KBM-7 (cell line): ENCODE measurements at places on chromosomes 3 and 15.

DNA sequence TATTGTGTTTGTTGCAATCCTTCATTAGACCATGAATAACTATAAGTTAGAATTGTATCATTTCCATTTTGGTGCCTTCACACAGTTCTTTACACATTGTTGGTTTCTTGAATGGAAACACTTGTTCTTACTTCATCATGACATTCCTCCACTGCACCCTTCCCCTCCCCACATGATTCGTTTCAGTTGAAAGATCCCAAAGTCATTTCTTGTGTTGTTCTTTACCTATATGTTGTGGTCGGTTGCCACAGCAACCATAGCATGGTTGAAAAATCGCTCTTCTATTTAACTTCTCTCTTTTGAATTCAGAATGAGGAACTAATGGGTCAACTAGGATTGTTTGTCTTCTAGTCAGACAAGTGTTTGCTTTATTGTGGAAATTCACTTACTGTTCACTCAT, 103.3 kb downstream of the IL1RAP start:
- peak; percentile 96 for DNase-seq

GRCh38 chr3:196694202-196694638, 17.8 kb downstream of the CEP19 start:
- DNase-seq = peak; percentile 25

DNA sequence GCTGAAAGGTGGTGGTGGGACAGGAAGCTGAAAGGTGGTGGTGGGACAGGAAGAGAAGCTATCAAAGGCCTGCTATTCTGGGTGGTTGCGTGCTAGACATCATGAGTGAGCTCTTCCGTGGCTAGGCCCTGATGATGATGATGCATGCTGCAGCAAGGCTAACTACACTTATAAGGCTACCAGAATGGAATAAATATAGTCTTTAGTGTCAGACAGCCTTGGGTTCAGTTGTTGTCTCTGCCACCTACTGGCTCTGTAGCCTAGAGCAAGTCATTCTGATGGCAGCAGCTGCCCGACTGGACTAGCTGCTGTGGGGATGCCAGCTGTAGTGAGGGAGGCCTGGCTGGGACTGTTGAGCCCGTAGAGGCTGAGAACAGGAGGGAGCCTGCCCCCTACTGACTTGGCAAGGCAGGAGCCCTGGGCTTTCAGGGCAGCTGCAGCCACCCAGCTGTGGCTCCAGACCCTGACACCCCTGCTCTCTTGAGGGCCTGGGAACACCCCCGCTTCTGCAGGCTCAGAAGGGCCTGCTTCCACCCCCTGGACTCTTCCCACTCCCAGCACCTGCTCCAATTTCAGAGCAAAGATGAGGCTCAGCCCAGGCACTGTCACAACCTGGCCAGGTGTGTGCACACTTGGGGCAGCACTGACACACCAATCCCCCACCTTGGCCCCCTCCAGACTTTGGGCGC, 21.4 kb upstream of the ZBED2 start:
- no peak for DNase-seq

DNA sequence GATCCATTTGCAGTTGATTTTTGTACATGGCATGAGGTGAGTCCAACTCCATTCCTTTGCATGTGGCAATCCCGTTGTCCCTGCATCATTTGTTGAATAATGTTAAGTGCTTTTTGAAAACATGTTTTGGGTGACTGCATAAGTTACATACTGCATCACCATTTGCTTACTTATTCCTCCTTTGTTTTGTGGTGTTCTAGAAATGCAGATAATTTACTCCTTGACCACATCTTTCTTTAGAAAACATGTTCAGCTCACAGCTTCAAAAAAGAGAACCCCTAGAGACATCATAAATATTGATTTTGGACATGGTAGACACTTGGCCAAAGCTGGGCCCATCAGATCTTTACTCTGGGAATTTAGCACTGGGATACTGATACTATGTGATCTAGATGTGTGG, 135.3 kb upstream of the DAZL start:
- no peak for DNase-seq

GRCh38 chr3:43366885-43367284, 80.5 kb downstream of the SNRK start:
- DNase-seq = no peak

GRCh38 chr3:156291272-156292123, 171.1 kb downstream of the KCNAB1 start:
- DNase-seq = peak; percentile 1

DNA sequence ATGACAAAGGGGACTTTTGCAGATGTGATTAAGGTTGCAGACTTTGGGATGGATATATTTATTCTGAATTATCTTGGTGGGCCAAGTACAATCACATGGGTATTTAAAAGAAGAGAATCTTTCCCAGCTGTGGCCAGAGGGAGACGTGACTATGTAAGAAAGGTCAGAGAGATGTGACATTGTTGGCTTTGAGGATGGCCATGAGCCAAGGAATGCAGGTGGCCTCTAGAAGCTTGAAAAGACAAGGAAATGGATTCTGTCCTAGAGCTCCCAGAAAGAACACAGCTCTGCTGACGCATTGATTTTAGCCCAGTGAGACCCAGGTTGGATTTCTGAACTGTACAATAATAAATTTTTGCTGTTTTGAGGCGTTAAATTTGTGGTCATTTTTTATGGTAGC, 616.0 kb upstream of the TBL1XR1 start:
- no peak for DNase-seq

- no peak for DNase-seq
Measured at GRCh38 chr3:28678086-28678485, 329.5 kb upstream of the AZI2 start.

- DNase-seq = no peak
Measured at GRCh38 chr3:100060685-100061484, 53.4 kb downstream of the FILIP1L start.

GRCh38 chr3:194602669-194603171, 30.5 kb downstream of the TMEM44 start:
- DNase-seq = no peak

- DNase-seq = no peak
Measured at GRCh38 chr15:31869686-31870307, 160.5 kb upstream of the CHRNA7 start.

GRCh38 chr15:33158366-33158765, 36.1 kb downstream of the FMN1 start:
- no peak for DNase-seq

- DNase-seq = no peak
Measured at GRCh38 chr3:171895291-171895690, 52.1 kb downstream of the TMEM212 start.

- no peak for DNase-seq
Measured at GRCh38 chr3:197532388-197532787, 23.4 kb downstream of the BDH1 start.

DNA sequence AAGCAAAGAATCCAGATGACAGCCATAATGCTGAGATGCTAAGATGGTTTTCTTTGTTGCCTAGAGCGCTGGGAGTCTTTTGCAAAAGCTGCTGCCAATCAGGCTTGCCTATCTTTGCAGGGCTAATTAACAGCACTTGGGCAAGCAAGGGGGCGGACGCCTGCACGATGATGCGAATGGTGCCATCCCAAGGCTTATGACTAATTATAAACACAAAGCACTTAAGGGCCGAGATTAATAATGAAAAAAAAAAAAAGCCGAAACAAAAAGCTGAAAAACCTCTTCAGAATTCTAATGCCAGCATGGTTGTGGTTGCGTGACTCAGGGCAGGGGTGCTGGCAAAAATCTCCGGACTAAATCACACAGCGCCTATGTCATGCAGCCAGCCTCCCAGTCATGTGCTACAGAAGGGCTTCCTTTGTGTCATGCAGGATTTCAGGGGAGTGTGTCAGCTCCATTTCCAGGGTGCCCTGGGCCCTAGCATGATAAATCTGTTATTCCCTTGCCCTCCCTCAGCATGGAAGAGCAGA, 185.0 kb upstream of the ANKRD28 start:
- no peak for DNase-seq

- no peak for DNase-seq
Measured at GRCh38 chr3:168155303-168155702, 59.6 kb upstream of the GOLIM4 start.

DNA sequence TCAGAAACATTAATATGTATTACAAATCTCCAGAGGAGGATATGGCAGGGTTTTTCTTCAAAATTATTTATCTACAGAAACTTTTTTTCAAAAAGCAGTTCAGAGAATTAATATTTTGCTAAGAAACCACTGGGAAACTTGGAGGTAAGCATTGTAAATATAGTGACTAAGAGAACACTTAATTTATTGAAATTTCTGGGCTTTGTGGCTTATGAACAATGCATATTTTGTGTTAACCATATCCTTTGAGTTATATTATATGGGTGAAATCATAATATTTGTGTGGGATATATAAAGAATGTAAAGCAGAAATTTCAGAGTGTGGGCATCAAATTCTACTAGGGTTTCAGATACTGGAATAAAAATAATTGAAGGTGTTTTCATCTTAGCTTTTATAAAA, 1059.2 kb downstream of the ZPLD1 start:
- DNase-seq = no peak

- DNase-seq = no peak
Measured at GRCh38 chr15:40420793-40421192, 15.2 kb downstream of the IVD start.

GRCh38 chr3:74357881-74358280, 256.6 kb downstream of the CNTN3 start:
- DNase-seq = no peak

GRCh38 chr3:158737976-158738615, 5.8 kb upstream of the RARRES1 start:
- DNase-seq = no peak

DNA sequence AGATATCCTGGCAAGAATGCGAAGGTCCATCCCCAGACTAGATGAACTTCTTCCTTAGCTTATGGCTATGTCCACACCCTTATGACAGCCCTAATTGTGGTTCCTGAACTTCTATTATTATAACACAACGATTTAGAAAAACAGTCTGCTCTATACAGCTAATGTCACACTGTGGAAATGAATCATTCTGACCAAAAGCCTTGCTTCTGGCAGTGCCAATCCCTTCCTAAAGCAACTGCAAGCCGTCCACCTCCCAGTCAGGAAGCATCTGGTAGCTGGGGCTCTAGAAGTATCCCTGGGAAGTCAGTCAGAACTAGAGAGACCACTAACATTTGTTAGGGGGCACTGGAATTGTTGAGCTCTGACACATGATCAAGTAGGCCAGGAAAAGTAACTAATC, 45.0 kb downstream of the MYO5A start:
- DNase-seq = no peak

- DNase-seq = no peak
Measured at GRCh38 chr3:180478695-180479094, 123.3 kb upstream of the TTC14 start.

GRCh38 chr3:10366651-10367101, 45.8 kb upstream of the SEC13 start:
- no peak for DNase-seq

DNA sequence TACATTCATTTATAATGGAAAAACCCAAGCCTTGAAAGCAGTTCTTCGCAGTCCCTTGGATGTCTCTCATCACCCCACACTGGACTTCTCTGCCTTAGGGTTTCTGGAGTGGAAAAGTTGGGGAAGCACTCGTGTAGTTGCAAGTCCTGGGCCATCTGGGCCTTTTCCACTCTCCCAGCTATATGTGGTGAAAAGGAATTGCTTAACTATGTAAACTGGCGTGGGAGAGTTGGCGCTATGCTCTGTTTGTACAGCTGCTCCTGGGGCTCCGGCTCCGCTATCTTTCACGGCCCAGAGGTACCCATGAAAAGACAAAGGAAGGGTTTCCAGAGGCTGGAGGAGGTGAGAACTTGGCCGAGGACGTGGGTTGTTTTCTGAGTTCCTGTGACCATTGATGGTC, 81.1 kb upstream of the MYZAP start:
- no peak for DNase-seq

DNA sequence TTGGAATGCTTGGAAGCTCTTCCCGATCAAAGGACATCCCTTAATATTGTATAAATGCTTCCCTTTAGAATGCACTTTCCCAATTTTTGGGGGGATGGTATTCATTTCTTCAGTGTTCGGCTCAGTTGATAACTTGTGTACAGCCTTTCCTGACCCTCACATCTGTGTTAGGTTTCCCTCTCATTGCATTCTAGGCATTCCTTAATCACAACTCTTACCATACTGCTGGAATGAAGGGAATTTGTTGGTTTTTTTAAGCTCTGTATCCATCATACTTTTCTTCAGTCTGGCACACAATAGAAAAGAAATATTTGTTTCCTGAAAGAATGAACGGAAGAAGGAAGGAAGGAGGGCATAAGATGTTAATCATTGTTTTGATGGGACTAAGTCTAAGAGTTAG, 119.5 kb downstream of the CHST2 start:
- DNase-seq = no peak

DNA sequence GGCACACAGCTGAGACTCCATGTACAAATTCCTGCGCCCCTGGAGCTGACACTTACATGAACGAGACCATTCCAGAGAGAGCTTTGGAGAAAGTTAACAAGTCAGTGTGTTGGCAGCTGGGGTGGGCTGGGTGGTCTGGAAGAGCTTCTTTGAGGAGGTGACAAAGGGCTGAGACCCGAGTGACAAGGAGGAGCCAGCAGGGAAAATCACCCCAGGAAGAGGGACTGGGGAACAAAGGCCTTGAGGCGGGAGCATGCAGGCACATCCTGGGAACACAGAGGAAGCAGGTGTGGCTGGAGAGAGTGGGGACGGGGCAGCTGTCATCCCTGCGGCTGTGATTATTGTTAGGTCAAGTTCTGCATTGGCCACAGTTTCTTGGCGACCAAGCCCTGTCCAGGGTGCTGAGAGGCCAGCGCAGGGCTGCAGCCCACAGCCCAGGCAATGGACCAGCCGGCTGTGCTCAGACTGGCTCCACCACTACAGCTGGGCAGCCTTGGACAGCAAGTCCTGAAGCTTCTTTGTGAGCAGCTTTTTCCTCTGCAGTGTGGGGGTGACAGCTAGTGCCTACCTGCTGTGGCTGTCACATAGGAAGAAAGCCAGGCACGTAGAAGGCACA, 34.2 kb upstream of the PRR23E start:
- DNase-seq = no peak

- DNase-seq = peak; percentile 40
Measured at GRCh38 chr3:152202976-152203626, 65.6 kb upstream of the MBNL1 start.

DNA sequence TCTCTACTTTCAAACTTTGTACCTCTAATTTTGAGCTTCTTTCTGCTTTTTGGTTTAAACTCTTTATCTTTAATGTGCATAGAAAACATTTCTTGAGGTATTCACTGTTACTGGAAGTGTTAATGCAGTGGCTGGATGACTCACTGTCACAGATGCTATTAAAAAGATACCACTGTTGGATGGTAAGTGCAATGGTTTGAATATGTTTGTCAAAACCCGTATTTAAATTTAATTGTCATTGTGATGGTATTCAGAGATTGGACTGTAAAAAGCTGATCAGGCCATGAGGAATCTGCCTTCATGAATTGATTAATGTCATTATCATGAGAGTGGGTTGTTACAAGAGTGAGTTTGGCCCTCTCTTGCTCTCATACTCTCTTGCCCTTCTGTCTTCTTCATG, 70.6 kb downstream of the AP4E1 start:
- DNase-seq = no peak

GRCh38 chr3:36403661-36404060, 23.4 kb downstream of the STAC start:
- DNase-seq = no peak
